ENCODE measurements at places on chromosomes 12 and 14.

GRCh38 chr14:44898551-44898950 is 63.2 kb downstream of the KLHL28 start:
- no peak for DNase-seq

DNA sequence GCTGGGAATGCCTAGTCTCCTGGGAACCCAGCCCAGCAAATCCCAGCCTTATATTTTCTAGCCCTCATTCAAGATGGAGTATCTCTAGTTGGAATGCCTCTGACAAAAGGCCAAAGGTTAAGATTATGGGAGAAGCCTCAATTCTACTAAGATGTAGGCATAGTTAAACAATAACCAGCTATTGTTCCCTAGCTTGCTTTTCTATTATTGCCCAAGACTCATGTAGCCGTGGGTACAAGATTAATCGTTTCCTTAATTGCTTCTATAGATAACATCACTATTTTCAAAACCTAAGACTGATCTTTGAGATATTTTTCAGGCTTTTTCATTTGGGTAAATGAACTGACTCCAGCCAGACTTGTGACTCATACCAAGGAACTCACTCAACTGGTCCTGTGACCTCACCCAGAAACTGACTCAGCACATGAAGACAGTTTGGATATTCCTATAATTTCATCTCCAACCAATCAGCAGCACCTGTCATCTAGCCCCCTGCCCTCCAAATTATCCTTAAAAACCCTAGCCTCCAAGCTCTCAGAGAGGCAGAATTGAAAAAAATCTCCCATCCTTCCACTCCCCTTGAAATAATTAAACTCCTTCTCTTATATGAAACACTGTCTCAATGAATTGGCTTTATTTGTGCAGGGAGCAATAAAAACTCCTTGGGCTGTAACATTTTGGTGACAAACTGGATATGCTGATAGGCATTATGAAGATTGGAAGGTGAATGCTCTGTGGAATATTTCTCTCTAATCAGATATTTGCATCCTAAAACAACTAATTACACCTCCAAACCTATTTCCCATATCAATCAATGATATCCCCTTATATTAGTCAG is 589.0 kb downstream of the C12orf50 start:
- DNase-seq = no peak

GRCh38 chr12:93734784-93735183 is 57.6 kb downstream of the CRADD start:
- DNase-seq = no peak

GRCh38 chr12:87368259-87368658 is 660.9 kb downstream of the C12orf50 start:
- no peak for DNase-seq

DNA sequence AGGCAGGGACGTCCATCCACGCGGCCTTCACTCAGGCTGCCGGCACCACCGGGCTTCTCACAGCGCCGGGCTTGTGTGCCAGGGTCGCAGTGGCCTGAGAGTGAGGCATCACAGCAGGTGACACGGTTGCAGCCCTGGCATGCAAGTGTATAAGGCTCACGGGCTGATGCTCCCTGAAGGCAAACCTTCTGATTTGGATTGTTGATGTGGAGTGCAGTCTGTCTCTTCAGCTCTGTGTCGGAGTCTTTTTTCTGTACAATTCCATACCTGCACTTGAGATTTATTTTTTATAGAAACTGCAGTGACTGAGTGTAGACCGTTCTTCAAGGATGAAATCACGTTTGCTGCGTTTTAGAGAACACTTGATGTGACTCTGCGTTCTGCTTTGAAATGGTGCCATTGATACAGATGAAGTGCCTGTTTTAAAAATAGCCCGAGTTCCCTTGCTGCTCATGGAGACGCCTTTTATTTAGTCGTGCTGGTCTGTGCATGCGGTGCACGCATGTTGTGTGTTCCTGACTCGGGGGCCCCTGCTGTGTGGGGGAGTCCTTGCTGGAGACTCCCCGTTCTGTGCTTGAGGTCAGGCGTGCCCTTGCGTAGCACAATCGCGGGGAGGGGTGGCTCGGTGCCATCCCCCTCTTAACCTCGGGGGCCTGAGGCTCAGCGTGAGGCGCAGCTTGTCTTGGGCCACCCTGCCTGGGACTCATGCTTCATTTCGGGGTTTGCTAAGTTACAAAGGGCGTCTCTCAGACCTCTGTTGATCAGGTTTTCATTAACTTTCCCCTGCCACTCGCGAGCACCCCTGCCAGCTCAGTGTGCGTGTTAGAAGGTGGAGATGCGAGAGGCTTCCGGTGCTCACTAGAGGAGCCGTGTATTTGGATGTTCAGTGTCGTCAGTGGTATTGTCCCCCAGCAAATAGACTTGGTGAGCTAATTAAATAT is 21.6 kb upstream of the AMN start:
- DNase-seq = no peak
